RKO (cell line): ENCODE measurements at places on chromosomes 6 and 20.

DNA sequence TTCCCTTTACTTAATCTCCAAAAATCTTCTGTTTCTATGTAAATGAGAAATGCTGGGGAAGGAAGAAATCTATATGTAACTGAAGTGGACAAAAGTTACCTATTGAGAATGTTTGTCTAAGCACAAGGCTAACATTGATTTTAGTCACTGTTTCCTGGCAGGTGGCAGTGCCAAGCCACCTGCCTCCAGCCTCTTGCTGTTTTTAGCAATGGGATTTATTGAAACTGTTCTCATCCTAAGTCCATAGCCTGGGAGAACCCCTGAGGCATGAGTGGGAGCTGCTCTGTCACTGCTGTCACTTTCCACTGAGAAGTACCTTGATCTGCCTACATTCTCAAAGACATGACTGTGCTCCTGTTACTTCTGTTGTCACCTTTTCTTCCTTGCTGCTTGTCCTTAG, 14.7 kb downstream of the ENPP3 start:
- no peak for DNase-seq

DNA sequence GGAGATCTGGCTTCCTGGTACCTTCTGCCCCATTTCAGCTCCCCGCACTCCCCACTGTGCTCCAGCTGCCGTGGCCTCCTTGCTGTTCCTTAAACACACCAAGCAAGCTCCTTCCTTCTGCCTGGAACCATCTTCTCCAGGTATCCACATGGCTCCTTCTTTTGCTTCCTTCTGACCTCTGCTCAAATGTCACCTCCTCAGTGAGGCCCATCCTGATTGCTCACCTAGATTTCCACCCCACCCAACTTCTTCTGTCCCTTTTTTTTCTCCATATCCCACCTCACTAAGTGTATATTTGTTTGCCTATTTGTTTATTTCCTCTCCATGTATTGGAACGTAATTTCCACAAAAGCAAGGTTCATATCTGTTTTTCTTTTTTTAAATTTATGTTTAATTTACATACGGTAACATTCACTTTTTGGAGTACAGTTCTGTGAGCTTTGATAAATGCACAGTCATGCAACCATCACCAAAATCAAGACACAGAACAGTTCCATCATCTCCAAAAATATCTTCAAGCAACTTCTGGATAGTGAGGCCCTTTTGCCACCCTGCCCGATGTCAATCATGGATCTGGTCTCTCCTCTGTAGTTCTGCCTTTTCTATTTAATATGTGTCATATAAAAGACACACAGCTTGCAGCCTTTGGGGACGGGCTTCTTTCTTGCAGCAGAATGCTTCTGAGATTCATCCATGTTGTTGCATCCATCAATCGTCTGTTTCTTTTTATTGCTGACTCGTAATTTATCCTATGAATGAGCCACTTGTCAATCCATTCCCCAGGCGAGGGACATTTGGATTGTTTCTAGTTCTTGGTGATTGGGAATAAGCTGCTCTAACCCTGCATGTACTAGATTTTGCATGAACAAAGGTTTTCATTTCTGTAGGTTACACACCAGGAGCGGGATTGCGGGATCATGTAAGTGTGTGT, 46.3 kb downstream of the SLC2A10 start:
- no peak for DNase-seq

GRCh38 chr20:7285918-7286556, 518.6 kb downstream of the BMP2 start:
- DNase-seq: peak; percentile 85

GRCh38 chr20:8842525-8842924, 226.4 kb upstream of the PLCB4 start:
- no peak for DNase-seq

DNA sequence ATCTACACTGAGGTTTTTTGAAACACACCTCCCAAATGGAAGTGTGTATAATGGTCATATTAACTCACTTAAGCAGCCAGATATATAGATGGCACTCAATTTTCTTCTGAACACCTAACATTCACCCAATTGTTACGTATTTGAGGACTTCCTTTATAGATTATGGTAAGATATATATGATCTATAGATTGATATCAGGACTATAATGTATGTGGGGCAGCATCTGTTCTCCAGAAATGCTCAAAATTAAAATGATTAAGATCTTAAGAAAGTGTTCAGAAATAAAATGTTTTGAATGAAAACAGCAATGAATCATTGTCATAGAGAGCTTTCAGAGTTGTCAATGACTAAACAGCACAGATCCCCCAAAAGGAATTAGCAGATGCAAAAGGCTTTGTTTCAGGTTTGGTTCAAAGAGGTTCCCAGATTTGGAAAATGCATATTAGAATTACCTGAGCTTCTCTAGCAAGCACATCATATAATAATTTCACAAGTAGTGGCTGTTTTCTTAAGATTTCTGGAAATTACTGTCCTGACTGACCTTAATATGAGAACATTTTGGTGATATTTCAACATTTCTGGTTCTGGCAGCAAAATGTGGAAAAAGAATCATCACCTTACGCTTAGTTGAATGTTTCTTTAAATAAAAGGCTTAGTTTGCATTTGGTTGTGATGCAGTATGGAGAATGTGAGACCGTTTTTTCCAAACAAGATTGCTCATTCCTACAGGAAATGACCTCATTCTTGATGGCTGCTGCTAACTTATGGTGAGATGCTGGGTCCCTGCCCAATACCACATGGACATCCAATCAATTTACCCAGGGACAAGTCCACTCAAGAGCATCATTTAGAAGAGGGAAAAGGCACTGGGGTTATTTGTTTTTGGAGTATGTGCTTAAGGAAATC, 31.5 kb downstream of the TRAF3IP2 start:
- DNase-seq: peak; percentile 87

DNA sequence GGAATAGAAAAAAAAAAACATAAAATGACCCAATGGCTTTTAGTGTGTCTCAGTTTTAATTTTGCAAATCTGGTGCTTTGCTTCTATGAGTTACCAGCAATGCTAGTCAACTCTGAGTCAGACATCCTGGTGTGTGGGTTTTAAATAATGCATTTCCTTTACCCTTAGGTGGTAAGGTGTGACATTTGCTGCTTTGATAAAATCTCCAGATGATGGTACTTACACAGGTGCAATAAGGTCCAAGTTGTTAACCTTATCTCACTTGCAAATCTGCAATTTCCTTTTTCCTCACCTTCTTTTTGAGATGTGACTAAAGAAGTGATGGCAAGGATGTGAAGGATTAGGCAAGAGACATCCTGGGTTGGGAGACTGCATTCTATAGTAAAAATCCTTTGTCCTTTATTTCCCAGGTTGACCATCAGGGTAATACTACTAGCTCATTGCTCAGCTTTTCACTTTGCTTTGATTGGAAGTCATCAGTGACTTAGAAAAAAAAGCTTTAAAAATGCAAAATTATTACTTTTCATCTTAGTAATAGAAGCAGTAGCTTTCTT, 818.5 kb upstream of the FLRT3 start:
- no peak for DNase-seq

GRCh38 chr6:13338038-13338437, 9.7 kb upstream of the TBC1D7 start:
- DNase-seq: no peak

DNA sequence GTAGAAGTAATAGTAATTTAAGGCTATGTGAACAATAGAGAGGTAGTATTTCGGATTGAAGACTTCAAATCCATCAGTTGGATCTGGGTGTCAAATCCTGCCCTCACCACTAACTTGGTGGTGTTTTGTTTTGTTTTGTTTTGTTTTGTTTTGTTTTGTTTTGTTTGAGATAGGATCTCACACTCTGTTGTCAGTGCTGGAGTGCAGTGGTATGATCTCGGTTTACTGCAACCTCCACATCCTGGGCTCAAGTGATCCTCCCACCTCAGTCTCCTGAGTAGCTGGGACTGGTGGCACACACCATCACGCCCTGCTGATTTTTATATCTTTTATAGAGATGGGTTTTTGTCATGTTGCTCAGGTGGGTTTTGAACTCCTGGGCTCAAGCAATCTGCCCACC, 129.4 kb upstream of the ZNF217 start:
- no peak for DNase-seq

DNA sequence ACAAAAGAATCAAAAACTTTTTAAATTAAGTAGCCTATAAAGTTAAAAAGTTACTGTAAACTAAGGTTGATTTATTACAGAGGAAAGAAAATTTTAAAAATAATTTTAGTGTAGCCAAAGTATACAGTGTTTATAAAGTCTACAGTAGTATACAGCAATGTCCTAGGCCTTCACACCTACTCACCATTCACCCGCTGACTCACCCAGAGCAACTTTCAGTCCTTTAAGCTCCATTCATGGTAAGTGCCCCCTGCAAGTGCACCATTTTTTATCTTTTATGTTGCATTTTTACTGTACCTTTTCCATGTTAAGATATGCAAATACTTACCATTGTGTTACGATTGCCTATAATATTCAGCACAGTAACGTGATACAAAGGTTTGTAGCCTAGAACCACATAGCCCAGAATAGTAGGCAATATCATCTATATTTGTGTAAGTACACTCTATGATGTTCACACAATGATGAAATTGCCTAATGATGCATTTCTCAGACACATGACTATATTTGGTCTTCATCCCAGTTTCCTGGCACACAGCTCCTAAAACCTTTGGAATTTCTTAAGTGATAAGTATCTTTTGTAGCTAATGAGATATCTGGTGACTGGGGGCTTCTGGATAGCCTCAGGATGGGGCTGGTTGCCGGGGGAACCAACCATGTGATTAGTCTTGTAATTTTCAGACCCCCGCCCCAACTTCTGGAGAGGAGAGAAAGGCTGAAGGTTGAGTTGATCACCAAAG, 111.0 kb downstream of the MRPL14 start:
- DNase-seq: no peak

DNA sequence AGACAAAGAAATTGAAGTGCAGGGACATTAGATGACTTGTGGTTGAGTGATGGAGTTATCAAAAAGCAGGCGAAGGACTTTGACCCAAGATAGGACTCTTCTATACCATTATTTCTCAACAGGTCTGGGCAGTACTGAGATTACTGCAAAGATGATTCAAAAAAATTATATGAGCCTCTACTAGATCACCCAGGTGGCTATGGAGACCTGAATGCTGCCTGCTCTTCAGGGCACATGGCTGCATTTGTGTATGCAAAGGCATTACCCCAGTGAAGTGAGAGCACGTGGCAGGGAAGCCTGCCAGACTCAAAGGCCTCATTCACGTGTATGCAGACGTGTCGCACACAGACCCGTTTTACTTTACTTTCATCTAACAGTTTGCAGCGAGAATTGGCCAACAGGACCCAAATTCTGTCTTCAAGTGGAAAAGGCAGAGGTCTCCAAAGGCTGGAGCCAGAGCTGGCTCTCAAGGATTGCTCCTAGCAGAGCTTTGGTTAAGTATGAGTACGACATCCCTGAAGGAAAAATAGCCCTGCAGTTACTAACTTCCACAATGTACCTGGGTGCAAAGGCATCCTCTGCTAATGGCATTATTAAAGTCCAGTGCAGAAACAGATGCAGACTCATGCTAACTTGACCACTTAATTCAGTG, 113.8 kb upstream of the ARMC2 start:
- DNase-seq: no peak

DNA sequence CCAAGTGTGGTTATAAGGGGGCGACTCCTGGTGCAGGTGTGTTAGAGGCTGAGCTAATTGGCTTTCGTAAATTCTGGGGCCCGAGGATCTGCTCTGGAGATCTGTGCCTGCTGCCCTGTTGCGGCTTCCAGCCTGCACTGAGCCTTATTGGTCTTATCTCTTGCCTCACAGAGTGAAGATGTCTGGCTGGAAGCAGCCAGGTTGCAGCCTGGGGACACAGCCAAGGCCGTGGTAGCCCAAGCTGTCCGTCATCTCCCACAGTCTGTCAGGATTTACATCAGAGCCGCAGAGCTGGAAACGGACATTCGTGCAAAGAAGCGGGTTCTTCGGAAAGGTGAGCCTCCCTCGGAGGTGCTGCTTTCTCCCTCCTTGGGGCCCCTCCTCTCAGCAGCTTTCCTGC, 20.0 kb downstream of the PRPF6 start:
- DNase-seq: no peak

DNA sequence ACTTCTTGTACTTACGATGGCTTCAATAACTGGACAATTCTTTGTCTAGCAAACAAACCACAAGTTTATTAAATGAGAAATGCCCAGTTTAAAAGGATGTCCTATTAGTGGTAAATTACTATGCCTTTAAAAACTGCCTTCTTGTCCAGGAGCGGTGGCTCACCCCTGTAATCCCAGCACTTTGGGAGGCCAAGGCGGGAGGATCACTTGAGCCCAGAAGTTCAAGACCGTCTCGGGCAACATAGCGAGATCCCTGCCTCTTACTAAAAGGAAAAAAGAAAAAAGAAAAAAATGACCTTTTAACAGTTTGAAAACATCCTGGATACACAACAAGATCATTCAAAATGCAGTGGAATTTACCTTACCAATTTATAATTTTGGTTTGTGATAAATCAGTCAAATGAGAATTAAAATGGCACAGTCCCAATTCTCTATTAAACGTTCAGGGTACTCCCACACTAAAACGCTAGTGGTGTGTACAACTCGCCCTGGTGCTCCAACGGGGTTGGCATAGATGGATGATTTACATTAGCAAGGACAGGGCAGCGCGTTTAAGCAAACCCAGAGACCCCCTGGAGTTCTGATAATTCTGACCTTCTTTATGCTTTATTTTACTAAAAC, 2.3 kb downstream of the ZBTB2 start:
- DNase-seq: peak; percentile 46

GRCh38 chr6:29483186-29483585, 4.6 kb downstream of the MAS1L start:
- no peak for DNase-seq

- no peak for DNase-seq
These were observed 31.5 kb downstream of the TMEM14B start for GRCh38 chr6:10779076-10779475.

DNA sequence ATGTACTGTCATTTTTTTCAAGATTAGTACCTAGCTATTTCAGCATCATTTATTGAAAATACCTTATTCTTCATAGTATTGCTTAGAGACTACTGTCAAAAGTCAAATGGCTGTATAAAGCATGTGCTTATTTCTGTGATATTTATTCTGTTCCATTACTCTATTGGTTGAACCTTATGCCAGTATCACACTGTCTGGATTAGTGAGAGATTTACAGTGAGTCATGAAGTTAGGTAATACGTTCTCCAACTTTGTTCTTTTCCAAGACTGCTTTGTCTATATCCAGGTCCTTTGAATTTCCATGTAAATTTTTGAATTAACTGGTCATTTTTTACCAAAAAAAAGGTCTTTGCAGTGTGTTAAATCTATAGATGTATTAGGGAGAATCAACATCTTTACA, 18.6 kb upstream of the RNF217 start:
- no peak for DNase-seq

GRCh38 chr6:12064131-12064530, 52.0 kb downstream of the HIVEP1 start:
- DNase-seq: no peak

GRCh38 chr6:16126861-16127260, 2.0 kb upstream of the MYLIP start:
- no peak for DNase-seq

DNA sequence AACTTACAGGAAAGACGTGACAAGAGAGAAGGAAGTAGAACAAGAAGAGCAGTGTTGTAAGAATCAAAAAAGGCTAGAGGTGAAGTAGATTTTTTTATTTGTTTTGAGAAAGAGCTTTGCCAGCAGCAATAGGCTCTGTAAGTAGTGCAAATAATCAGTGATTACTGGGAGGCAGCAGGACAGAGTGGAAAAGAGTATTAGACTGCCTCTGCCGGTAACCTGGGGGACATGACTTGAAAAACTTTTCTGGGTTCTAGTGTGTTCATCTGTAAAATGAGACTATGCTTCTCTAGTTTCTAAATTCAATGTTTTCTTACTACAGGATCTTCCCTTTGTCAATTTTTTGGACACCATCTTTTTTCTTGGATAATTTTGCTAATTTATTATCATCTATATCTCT, 5.8 kb upstream of the IRAK1BP1 start:
- DNase-seq: no peak
